CD4-positive, alpha-beta T cell treated with Interleukin-17A for 1 hour (primary cell): ENCODE measurements at places on chromosomes 7 and 10.

DNA sequence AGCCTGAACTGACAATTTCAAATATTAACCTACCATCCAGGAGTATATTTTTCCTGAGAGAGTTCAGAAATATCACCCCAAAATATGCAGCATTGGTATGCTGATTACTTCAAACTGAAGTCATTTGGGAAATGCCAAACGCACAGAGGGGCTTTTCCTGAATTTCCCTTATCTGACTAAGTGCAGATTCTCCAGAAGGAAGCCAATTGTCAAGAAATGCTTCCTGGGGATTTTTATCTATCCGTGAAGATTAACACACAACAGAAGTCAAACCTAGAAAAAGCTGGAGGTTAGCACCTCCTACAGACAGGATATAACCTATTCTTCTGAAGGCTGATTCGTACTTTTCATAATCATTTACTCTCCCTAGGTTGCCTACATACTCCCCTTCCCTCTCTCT is 91.0 kb downstream of the AKR1D1 start:
- no peak for DNase-seq

GRCh38 chr7:27185013-27185853 is at the start of gene HOXA11:
TSS of gene HOXA11 (minus strand) at chr7:27185232. CDS start at chr7:27185144, 88 bp downstream.
- no peak for DNase-seq

GRCh38 chr7:22781230-22781711 is 41.4 kb downstream of the TOMM7 start:
- no peak for DNase-seq

GRCh38 chr10:4034907-4035598 is 250.0 kb upstream of the KLF6 start:
- DNase-seq, result peak; percentile 38

- no peak for DNase-seq
These were observed 612.1 kb upstream of the MGMT start for GRCh38 chr10:128854963-128855362.

- no peak for DNase-seq
These were observed 128.1 kb upstream of the FAM20C start for GRCh38 chr7:64098-64915.

DNA sequence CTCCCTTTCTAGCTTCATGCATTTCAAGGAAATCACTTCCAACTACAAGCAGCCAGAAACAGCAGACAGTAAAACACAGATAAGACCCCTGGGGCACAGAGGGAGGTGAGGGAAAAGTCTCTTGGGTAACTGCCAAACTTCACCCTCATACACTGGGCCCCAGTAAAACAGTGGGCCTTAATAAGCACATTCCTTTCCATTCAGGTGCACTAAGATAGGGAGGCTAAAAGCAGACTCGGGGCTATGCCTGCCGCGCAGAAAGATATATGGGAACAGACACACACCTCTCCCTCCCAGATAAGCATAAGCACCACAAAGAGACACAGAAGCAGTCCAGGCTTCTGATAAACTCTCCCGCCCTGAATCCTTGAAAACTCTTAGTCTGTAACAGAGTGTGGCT is 117.0 kb downstream of the TYW1B start:
- DNase-seq, result no peak

- DNase-seq, result no peak
These were observed 50.6 kb downstream of the HIPK2 start for GRCh38 chr7:139727151-139727705.

DNA sequence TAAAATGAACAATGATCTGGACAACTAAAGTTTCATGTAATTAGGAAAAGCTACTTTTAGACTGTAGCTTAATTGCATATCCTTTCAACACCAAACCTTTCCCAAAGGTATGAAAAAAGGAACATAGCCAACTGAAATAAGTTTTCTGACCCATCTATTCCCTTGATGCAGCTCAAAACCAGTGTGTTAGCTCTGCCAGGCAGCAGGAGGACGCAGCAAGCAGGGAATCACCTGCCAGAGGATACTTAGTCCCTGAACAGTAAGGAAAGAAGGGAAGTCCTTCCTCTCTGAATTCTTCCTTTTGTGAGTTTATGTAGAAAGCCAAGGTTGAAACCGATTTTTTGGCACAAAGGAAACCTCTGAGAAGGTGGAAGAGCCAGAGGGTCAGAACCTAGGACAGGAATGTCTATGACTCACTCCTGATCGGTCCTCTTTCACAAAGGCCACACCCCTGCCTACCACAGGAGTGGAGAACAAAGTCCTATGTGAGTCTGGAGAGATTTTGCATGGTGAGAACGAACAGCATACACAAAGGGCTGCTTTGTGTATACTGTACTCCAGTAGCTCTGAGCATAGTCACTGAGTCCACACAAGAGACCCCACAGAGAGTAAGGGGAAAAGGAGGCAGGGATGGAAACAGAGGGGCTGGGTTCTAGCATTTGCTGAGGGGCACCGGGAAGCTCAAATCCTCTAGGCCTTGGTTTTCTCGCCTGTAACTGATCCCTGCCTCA is 68.8 kb upstream of the GSDME start:
- DNase-seq, result no peak

DNA sequence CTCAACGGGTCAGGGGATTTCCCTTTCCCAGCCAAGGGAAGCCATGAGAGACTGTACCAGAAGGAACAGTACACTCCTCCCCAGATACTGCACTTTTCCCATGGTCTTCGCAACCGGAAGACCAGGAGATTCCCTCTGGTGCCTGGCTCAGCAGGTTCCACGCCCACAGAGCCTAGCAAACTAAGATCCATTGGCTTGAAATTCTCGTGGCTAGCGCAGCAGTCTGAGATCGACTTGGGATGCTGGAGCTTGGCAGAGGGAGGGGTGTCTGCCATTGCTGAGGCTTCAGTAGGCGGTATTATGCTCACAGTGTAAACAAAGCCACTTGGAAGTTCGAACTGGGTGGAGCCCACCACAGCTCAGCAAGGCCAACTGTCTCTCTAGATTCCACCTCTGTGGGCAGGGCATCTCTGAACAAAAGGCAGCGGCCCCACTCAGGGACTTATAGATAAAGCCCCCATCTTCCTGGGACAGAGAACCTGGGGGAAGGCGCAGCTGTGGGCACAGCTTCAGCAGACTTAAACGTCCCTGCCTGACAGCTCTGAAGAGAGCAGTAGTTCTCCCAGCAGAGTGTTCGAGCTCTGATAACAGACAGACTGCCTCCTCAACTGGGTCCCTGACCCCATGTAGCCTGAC is 29.6 kb downstream of the SLC16A12 start:
- DNase-seq, result no peak

- no peak for DNase-seq
These were observed 58.5 kb downstream of the PLCE1 start for GRCh38 chr10:94052281-94052680.

- no peak for DNase-seq
These were observed 112.2 kb upstream of the GALNT17 start for GRCh38 chr7:71019706-71020105.

- DNase-seq, result no peak
These were observed 164.6 kb downstream of the USP6NL start for GRCh38 chr10:11446864-11447263.

- DNase-seq, result no peak
These were observed 25.0 kb upstream of the FZD1 start for GRCh38 chr7:91239171-91239604.

DNA sequence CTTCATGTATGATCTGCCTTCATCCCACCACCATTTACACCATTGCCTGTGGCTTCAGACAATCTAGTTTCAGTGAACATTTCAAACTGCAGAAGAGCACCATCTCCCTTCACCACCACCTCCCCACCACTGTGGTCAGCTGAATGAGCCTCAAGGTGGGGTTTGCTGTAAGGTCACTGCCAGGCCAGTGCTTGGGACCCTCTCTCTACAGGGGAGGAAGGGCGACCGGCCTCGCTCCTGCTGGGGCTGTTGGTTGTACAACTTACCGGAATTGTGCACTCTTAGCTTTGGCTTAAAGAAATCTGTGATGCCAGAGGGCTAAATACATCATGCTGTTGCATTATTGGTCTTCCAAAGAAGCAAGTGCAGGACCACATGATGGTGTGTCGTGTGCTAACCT is 26.6 kb downstream of the PFKP start:
- DNase-seq, result no peak

DNA sequence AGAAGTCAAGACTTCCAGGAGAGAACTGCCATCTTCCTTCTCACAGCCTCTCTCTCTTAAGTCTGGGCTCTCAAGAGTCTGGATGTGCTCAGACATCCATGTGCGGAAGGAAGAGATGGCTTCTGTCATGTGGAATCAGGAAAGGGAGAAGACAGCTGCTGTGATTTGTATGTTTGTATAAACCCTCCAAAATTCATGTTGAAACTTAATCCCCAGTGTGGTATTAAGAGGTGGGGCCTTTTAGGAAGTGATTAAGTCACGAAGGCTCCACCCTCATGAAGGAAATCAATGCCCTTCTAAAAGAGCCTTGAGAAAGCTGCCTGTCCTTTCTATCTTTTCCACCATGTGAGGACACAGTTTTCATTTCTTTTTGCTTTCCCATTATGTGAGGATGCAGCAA is 73.9 kb upstream of the PTN start:
- no peak for DNase-seq

- DNase-seq, result peak; percentile 72
These were observed 208.3 kb downstream of the CELF2 start for GRCh38 chr10:11225935-11226334.

- no peak for DNase-seq
These were observed 95.5 kb upstream of the BET1 start for GRCh38 chr7:94099679-94100078.

- DNase-seq, result no peak
These were observed 314.1 kb downstream of the WDR11 start for GRCh38 chr10:121165276-121165675.

- no peak for DNase-seq
These were observed 34.4 kb downstream of the HSPA12A start for GRCh38 chr10:116707981-116708380.

- peak; percentile 65 for DNase-seq
These were observed 46.0 kb upstream of the CDK1 start for GRCh38 chr10:60732198-60732806.
